ENCODE measurements at places on chromosomes 1 and 21. TPM values are rescaled to one million over a fixed set of nuclear protein-coding genes. Genes with fewer than 3 reads are reported as not detected.

DNA sequence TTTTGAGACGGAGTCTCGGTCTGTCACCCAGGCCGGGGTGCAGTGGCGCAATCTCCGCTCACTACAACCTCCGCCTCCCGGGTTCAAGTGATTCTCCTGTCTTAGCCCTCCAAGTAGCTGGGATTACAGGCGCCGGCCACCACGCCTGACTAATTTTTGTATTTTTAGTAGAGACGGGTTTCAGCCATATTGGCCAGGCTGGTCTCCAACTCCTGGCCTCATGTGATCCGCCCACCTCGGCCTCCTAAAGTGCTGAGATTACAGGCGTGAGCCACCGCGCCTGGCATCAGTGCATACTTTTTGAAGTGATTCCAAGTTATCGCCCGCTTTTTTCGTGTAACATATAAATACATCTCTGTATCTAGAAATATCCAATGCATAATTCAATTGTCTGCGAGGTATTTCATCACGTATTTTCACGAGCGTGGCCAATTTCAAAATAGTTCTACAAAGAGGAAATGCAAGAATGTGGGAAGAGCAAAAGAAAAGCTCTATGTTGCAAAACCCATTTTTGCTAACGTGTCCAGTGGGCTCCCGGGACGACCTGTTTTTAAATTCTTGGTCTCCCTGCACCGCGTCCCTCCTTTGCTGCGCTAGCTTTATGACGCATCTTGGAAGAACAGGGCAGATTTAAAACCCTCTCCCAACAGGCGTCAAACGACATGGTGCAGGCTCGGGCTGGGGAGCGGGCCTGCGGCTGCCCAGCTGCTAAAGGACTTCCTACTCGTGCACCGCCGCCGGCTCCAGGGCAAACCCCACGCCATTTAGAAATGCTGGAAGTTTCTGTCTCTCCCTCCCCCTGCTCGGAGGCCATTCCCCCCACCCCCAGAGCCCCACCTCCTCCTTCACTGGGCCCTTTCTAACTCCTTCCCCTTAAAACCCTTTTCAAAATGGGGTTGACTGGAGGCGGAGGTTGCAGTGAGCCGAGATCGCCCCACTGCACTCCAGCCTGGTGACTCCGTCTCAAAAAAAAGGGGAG is 923 bp upstream of the IFNGR2 start:
- peak overlapping the region; percentile 70 for H3K4me3 ChIP-seq
- H3K27ac ChIP-seq: peak overlapping the region; percentile 67
- H3K36me3 ChIP-seq: peaks cover 7% of the 10 kb centered on the region
- H3K4me1 ChIP-seq: peaks cover 34% of the 10 kb centered on the region
- H3K27me3 ChIP-seq: peaks cover 73% of the 10 kb centered on the region

GRCh38 chr1:167090314-167090942 is at the start of gene GPA33:
GPA33 (minus strand) TSS chr1:167090377; CDS start chr1:167090287, 90 bp downstream.
- no peak for DNase-seq
- H3K27me3 ChIP-seq: no peaks in the 10 kb centered on the region
- peak within 1 kb of the TSS; percentile 34 for H3K4me3 ChIP-seq
- H3K36me3 ChIP-seq: no peaks in the 10 kb centered on the region
- peak within 1 kb of the TSS; percentile 85 for H3K27ac ChIP-seq

DNA sequence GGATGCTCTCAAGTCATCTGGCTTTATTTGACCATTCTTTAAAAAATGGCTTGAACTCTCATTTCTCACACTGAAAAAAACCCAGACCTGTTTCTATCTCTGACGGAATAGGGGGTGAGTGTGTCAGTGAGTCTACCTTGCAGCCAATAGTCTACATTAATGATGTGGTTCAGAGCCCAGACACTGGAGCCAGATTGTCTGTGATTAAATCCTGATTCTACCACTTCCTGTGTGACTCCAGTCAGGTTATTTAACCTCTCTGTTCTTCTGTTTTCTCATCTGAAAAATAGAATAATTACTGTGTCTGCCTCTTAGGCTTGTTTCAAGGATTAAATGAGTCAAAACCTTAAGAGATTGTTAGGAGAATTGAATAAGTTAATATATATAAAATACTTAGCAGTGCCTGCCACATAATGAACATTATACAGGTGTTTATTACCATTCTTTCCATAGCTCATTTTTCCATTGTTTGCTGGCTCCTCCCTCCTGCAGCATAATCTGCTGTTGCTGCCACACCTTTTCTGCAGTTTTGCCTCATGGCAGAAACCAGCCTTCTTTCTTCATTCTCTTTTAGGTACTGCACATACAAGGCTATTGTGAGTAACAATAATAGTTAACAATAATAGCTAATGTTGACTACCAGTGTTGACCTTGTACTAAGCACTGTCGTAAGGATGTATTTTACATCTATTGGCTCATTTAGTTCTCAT is 157.6 kb upstream of the IVNS1ABP start:
- no peak for DNase-seq
- H3K36me3 ChIP-seq: no peaks in the 10 kb centered on the region
- H3K4me3 ChIP-seq: no peak overlapping the region
- peaks cover 17% of the 10 kb centered on the region for H3K4me1 ChIP-seq
- H3K27me3 ChIP-seq: peaks cover 2% of the 10 kb centered on the region
- H3K27ac ChIP-seq: no peak overlapping the region

DNA sequence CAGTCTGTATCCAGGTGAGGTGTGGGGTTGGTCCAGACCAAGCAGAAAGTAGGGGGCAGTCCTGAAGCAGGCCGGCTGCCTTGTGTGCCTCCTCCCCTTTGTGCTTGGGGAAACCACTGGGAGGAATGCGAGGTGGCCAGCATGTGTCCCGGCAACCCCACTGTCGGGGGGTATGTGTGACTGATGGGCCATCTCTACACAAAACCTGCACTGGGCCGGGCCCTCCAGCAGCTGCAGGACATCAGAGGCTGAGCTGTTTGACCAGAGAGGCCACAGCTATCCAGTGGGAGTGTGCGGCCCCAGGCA is 33.3 kb downstream of the TMEM51 start:
- peaks cover 11% of the 10 kb centered on the region for H3K27me3 ChIP-seq
- no peaks in the 10 kb centered on the region for H3K4me1 ChIP-seq
- no peak overlapping the region for H3K4me3 ChIP-seq
- no peak for DNase-seq
- H3K27ac ChIP-seq: no peak overlapping the region

DNA sequence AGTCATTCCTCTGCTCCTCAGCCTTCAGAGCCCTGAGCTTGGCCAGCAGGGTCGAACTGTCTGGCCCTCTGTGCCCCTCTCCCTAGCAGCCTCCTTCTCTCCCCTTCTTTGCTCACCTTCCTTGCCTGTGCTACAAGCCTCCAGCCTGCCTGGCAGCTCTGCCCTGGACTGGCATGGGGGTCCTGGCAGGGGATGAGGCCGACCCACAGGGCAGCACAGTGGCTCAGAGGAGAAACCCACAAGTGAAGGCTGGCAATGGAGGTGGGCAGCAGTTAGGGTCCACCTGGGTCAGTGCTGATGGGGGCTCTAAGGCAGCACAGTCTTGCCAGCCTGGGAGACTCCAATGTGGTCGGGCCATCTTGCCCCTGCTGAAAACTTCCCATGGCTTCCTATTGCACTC is 274.2 kb downstream of the GRIK3 start:
- H3K27me3 ChIP-seq: no peaks in the 10 kb centered on the region
- DNase-seq: no peak
- H3K27ac ChIP-seq: no peak overlapping the region
- no peak overlapping the region for H3K4me3 ChIP-seq
- no peaks in the 10 kb centered on the region for H3K4me1 ChIP-seq

GRCh38 chr1:155410931-155411330 is 90.2 kb downstream of the RUSC1 start:
- H3K27ac ChIP-seq: peak overlapping the region; percentile 68
- DNase-seq: no peak
- H3K4me1 ChIP-seq: peaks cover 28% of the 10 kb centered on the region
- no peak overlapping the region for H3K4me3 ChIP-seq
- no peaks in the 10 kb centered on the region for H3K27me3 ChIP-seq

DNA sequence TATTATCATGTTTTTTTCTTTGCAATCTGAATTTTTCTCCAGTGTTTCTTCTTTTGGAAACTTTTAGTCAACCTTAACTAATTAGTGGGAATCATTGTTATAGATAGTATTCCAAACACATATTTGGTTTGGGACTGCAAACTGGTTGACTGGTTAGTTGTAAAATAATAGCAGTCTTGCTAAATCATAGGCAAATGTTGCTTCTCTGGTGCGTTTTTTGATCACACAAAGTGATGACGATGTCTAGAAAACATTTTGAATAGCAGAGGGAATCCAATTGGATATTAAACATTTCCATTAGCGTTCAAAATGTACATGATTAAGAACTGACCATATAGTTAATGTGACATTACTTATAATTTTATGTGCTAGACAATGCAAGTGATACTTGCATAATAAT is 4.5 kb downstream of the DNAJB4 start:
- peaks cover 46% of the 10 kb centered on the region for H3K4me1 ChIP-seq
- DNase-seq: no peak
- no peak overlapping the region for H3K27ac ChIP-seq
- no peak overlapping the region for H3K4me3 ChIP-seq

GRCh38 chr1:205199090-205199930 is 12.2 kb downstream of the DSTYK start:
- H3K36me3 ChIP-seq: peaks cover 32% of the 10 kb centered on the region
- DNase-seq: peak; percentile 29
- H3K4me3 ChIP-seq: peak overlapping the region; percentile 63
- peaks cover 82% of the 10 kb centered on the region for H3K4me1 ChIP-seq
- no peaks in the 10 kb centered on the region for H3K27me3 ChIP-seq

The FLVCR1 gene
- 18.7 TPM for total RNA-seq
